ENCODE measurements at places on chromosomes 13 and 19.

DNA sequence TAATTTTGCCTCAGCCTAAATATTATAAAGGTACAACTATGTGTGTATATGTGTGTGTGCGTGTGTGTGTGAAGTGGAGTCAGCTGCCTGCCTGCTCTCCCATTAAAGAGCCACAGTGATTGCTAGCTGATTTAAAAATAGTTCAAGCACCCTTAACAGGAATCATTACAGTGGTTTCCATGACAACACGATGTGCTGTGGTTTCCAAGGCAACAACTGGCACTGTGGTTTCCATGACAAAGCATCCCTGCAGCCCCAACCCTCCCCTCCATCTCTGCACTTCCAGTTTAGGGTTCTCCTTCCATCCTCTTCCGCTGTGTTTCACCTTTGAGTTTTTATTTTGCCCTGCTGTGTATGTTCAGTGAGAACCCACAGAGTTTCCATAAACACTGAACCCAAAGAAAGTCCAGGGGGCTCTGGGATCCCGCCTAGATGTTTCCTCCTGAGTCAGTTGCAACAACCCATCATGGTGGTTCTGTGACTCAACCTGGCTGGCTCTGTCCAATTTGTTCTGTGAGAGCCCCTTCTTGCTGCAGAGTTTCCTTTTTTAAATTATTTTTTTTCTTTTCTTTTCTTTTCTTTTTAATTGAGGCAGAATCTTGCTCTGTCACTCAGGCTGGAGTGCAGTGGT is 7.1 kb upstream of the PNMA8A start:
- peak; percentile 74 for DNase-seq

DNA sequence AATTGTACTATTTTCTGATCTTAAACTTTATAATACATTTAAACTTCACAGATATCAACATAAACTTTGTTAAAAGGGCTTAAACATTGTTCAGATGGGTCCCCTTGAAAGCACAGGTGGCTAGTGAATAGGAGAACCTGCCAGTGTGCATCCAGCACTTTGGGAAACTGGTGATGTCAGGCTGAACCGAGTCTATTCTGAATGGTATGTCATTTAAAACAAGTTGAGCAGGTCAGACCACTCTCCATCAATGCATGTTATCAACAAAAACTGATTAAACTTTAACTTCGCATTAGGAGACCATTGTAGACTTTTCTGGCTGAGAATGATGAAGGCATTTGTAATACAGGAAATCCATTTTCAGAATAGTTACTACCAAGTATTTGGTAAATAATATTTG is 50.1 kb upstream of the FREM2 start:
- no peak for DNase-seq

GRCh38 chr19:13398780-13399726 is 107.2 kb downstream of the CACNA1A start:
- DNase-seq, result no peak

GRCh38 chr13:24016046-24016445 is 118.7 kb upstream of the C1QTNF9B start:
- no peak for DNase-seq

DNA sequence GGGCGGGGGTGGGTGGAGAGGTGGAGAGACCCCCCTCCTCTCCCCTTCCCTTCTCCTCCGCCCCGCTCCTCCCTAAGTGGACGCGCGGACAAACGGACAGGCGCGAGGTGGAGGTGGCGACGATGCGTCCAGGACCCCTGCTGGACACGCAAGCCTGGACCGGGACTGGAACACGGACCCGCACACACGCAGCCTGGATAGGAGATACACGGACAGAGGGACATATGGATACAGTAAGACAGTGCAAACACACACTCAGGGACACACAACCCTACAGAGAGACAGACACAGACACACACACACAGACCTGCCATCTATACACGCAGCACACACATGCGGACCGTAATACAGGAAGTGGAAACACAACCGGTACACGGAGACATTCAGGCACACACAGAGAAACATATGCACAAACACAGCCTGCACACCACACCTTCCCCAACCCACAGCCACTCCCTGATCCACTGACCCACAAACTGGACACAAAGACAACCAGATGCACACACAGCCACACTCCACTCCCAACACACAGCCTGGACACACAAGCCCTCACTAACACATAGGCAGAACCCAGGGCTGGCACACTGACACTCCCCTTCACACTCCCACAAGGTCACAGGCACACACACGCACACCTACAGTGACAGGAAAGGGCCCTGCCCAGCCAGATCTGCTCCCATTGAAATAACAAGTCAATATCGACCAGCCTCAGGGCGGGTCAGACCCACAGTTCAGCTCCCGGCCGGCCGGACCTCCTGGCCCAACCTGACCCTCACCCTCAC is 696 bp upstream of the ERFL start:
- no peak for DNase-seq

DNA sequence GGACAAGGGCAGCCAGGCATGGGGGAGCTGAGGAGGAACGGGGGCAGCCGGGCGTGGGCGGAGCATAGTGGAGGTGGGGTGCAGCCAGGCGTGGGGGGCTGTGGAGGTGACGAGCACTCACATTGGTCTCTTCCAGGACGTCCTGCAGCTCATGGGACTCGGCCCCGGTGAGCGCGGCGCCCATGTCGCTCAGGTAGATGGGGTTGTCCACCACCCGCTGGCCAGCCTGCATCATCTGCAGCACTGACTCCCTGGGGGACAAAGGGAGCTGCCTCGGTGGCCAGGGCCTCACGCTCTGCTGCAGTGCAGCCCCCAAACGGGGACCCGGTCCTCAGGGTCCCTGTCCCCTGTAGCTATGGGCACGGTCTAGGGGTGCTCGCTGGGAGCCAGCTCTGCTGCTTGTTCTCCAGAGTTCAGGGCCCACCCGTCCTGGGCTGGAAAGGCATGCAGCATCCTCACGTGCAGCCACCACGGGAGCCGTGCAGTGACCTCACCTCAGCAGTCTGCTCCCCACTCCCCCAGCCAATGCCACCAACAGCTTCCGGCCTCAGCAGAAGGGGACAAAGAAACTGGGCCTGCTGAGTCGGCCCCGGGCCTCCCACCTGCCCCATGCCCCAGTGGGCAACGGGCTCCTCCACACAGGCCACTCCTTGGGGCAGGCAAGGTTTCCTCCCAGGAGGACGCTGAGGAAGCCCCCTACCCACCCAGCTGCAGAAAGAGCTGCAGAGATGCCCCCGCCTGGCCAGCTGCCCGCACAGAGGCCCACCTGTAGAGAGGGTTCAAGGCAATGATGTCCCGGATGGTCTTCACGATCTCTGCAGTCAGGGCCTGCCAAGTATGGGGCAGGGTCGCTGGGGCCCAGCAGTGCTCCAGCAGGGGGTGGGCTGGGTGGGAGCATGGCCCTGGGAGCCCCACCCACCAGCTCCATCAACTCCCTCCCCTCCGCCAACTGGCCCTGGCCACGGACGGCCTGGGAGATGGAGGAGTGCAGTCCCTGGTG is 12.1 kb downstream of the LONP1 start:
- no peak for DNase-seq

DNA sequence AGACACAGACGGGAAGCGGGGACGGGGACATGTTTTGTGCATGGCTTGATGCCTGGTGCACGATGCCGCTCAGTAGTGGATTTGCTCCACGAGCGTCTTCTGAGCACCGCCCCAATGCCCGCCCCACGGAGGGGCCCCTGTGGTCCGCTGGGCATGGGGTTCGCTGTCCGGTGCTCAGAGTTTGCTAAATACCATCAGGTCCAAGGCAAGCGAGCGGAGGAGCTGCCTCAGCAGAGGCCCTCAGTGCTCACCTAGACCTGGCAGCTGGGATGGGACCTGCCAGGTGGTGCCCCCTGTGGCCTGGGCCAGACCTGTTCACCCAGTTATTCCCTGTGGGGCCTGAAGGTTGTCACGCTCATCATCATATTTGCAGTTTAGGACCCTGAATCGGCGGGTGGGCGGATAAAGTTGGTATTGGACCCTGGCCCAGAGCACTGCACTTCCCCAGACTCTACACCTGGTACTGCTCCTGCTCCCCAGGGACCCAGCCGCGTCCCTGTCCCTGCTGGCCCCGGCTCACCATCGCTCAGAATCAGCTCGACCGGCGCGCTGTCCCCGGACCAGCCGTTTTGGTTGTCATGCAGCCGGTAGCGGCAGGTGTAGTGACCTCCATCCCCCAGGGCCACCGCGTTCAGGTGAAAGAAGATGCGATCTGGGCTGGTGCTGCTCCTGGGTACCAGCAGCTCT is 2.3 kb downstream of the A1BG start:
- no peak for DNase-seq

DNA sequence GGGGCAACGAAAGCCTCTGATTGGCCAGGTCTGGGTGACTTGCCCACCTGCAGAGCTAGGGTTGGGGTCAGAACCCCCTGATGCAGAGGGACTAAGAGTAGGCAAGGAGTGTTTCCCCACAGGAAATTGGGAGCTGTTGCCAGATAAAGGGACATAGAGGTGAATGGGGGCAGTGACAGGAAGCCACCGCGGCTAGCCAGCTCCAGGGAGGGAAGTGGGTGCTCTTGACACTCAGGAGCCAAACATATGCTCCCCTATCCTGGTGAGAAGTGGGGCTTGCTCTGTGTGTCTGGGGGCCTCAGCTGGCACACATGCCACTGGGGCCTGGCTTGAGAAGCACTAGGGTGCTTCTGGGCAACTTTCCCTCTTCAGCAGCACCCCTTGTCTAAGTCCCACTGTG is 26.0 kb downstream of the WDR88 start:
- DNase-seq, result no peak

DNA sequence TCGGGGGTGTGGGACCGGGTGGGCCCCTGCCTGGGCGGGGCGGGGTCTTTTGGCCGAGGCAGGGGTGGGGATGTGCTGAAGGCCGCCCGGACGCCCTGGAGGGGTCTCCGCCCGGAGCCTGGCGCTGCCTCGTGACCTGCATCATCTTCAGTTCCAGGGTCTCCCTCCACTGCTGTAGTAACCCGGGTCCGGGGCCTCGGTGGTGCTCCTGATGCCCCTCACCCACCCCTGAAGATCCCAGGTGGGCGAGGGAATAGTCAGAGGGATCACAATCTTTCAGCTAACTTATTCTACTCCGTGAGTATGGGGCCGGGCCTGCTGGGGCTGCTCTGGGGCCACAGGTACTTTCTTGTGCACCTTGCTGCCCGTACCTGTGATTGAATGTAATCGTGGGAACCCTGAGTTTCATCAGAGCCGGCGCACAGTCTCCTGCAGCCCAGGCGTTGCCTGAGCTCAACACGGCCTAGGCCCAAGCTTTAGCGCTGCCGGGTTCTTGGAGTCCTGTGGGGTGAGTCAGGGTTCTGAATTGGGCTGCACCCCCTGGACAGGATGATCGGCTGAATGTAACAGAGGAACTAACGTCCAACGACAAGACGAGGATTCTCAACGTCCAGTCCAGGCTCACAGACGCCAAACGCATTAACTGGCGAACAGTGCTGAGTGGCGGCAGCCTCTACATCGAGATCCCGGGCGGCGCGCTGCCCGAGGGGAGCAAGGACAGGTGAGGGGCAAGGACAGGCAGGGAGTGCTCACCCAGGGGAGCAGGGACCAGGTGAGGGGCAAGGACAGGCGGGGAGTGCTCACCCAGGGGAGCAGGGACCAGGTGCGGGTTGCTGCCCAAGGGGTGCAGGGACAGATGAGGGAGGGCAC is 10.5 kb downstream of the PEAK3 start:
- DNase-seq, result no peak

- no peak for DNase-seq
Measured at GRCh38 chr19:3985643-3986259, 488 bp upstream of the EEF2 start.

GRCh38 chr19:55678121-55678671 is 3.2 kb downstream of the EPN1 start:
- no peak for DNase-seq

- no peak for DNase-seq
Measured at GRCh38 chr19:55648585-55649267, 714 bp downstream of the CCDC106 start.

DNA sequence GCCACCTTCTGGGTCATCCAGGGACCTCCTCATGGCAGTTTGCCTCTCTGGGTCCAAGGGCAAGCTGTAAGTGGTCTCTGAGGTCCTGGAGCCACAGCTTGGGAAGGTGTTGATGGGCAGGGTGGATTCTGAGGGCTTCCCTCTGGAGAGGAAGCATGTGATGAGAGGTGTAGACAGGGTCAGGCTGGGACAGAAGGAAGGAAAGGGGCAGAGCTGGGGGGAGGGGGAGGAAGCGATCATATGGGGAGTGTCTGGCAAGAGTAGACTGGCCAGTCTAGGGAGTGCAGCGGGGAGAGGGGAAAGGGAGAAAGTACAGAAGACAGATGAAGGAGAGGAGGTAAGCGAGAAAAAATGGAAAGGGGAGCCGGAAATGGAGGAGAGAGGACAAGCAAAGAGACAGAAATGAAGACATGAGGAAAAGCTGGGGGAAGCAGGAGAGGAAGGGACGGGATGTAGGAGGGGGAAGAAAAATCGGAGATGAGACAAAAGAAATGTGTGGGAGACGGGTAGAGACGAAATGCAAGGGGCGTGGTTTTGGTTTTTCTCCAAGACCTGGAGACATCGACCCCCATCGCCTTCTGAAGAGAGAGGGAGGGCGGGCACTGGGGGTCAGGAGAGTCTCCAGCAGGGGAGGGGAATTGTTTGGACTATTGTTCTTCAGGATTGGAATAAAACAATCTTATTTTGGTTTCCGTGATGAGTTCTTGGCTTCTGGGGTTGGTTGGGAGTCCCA is 26.6 kb downstream of the ZSWIM9 start:
- no peak for DNase-seq

GRCh38 chr13:30034458-30034795 is 184.0 kb upstream of the UBL3 start:
- no peak for DNase-seq

GRCh38 chr19:1505991-1506881 is 6.6 kb downstream of the ADAMTSL5 start:
- DNase-seq, result no peak

GRCh38 chr19:43581467-43581866 is 5.9 kb downstream of the PINLYP start:
- no peak for DNase-seq

GRCh38 chr13:61695147-61695546 is 279.5 kb upstream of the PCDH20 start:
- DNase-seq, result no peak
